ENCODE measurements at places on chromosomes 1 and 21.

- DNase-seq, result no peak
Observed at GRCh38 chr1:34824817-34825454, 32.1 kb downstream of the GJA4 start.

DNA sequence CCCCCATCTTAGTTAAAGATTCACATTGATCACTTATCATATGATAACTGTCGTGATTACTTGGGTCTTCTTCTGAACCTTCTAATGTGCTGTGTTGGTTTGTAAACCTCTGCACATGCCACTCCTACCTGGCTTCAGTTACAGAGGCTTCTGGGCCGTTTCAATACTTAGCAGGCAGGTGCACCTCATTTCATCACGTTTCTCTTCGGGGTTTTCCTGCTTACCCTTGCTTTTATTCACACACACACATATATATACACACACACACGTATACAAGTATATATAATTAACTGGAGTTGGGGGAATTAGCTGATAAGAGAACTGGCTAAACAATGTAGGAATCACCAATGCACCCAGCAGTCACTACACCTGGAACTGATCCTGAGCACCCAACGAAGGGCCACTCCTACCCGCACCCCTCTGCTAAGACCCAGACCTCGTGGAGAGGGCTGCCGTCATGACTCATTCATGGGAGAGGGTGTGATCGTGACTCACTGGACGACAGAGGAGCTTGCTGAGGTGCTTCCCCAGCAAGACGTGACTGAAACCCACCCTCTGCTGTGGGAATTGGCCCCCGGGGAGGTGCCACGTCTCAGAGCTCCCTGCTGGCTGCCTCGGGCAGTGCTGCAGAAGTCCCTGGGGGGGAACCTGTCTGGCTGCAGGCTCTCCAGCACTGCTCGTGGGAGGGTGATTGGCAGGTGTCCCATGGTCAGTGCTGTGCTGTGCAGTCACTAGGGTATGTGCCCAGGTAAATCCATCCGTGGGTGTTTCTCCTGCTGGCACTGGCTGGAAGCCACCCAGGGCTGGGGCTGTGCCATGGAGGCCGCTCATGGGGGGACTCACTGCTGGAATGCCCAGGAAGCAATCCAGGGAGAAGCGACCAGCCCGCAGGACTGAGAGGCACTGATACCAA is 166.6 kb downstream of the DYRK1A start:
- peak; percentile 73 for DNase-seq

DNA sequence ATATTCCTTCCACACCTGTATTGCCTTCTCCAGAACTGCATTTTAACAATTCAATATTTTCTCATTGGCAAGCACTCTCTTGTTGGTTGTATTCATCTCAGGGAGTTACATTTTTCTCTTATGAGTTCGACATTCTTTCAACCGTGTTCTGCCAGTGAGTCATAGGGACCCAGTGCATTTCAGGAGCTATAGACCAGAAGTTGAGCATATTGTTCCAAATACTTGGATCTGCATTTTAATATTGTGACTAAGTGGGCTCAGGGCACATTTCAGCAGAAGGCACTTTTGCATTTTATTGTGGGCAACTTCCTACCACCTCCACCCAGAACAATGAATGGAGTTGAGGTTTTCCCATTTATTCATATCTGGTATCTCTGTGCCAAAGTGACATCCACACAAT is 132.8 kb downstream of the TNFSF18 start:
- peak; percentile 95 for DNase-seq

DNA sequence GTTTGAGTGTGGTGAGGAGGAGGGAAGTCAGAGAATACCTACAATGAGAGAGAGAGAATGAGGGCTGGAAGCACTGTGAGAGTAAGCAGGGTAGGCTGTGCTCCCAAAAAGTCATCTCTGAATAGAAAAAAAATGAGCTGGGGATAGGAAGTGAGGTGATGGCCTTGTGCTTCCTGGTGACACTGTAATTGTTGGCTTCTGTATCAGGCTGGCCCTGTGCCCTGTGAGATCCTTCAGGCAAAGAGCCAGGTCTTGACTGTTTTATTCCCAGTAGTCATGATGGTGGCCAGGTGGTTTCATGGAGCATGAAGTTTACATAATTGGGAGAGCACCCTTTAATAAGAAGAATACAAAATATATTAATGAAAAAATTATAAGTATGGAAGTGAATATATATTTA is 20.4 kb upstream of the SPATA6 start:
- DNase-seq, result no peak

DNA sequence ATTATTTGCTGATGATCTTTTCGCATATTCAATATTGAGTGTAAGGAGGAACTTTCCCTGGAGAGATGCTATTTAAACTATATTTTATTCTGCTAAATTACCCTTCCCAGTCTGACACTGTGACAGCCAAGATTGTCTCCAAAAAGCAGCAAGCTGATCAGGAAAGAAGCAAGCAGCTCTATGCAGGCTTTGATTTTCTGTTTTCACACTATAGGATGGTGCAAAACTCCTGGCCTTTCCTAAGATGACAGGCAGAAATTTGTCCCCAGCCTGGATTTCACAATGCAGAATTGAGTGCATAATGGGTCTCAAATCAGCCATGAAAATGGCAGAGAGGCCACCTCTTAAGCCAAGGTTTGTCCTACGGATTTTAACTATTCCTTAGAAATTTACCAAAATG is 1.1 kb downstream of the SGIP1 start:
- no peak for DNase-seq

- peak; percentile 82 for DNase-seq
Observed at GRCh38 chr1:110209715-110210603, at the start of gene KCNC4. Gene KCNC4, plus strand, starts transcription at chr1:110210314. Its CDS starts 1,186 bp downstream, at chr1:110211500.

DNA sequence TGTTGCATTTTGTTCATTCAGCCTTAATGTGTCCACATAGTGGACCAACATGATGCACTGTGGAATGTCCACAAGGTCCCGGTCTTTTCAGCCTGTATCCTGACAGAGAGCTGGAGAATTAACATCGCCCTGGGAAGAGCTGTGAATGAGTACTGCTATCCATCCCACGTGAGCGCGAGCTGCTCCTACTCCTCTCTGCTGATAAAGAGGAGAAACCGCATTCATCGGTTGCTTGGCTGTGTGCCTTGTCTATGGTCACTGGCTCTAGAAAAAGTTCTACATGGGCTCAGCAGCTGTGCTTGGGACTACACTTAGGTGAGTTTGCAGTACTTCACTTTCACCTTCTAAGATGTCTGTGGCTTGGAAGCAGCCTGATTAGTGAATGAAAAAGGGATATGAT is 31.1 kb upstream of the IGSF5 start:
- no peak for DNase-seq

DNA sequence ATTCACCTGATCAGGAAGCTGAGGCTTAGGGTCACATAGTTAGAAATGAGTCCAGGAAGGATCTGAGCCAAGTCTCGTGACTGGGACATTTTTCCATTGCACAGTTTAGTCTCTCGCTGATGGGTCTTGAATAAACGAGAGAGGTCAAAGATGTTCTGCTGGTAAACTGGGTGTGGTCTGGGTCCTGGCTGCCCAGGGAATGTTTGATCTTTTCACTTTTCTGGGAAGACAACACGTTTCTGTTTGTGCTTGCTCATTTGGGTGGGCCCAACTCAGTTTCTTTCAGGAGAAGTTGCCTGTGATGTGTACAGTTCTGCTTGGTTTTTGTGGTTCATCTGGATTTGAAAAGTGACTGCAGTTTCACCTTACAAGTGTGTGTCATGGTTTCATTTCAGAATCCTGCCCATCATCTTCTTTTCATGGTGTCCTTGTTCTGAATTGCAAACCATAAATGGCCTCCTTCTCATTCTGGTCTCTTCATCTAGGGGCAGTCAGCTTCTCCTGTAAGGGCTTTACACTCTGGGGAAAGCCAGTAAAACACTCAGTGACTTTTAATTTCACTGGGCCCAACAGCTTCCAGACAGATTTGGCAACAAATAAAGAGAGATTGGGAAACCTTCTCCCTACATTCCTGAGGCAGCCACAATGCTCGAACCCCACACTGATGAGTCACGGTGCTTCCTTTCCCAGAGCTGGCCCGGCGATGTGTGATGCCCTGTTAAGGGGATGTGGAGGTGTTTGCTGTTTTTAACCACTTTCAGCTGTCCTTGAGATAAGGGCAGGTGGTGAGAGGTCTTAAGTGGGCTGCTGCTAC is 7.2 kb upstream of the TACSTD2 start:
- DNase-seq, result peak; percentile 97

DNA sequence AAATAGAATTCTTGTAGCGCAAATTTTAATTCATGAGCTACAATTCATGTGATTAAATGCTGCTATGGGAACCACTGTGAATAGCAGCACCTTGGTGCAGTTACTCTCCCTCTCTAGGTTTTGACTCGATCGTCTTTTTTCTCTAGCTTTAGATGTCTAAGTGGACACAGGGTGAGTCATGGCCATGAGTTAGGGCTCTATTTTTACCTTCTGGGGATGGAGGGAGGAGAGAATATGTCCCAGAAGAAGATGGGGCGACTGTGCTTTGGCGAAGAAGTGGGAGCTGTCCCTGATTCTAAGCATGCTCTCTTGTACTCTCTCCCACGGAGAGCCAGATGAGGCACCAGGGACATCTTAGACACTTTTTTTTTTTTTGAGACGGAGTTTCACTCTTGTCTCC is 1.6 kb upstream of the OR2B11 start:
- no peak for DNase-seq

DNA sequence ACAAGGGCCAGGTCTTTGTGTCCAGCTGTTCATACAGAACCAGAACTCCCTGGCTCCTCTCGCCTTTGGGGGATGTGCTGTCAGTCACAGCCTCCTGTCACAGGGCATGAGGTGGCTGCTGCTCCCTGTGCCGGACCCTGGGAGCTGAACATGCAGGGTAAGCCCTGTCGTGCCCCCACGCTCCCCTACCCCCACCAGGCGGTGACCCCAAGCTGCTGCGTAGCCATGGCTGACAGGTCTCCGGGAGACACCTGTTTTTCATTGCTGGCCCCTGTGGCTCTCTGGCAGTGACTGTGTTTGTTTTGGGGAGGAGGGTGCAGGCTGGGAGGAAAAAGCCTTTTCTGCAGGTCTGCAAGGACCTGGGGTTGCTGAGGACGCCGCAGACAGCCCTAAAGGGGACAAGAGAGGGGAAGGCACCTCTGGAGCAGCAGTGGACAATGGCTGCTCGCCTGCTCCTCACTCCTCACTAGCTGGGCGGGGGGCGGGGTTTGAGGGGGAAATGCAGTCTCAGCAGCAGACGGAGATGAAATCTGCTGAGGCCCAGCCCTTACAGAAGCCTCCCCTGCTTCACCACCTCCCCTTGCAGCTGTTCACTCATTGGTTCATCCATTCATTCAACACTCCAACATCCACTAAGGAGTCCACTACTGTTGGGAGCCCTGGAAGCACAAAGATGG is 81.4 kb downstream of the TRABD2B start:
- no peak for DNase-seq

DNA sequence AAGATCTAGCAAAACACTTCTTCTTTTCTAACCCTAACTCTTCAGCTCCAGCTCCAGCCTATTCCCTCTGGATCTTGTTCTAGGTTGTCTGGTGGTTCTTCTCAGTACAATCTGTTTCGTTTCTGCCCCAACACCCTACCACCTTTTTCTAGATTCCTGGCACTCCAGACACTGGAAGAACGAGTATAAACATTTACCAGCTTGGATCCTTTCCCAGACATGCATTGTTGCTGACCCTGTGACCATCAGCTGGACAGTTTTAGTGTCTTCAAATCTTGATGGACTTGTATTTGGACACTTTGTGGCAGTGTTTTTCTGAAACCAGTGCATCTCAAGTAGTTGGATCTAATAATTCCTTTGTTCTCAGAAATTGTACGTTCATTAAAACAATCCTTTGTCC is 30.6 kb upstream of the CACNA1E start:
- DNase-seq, result no peak

DNA sequence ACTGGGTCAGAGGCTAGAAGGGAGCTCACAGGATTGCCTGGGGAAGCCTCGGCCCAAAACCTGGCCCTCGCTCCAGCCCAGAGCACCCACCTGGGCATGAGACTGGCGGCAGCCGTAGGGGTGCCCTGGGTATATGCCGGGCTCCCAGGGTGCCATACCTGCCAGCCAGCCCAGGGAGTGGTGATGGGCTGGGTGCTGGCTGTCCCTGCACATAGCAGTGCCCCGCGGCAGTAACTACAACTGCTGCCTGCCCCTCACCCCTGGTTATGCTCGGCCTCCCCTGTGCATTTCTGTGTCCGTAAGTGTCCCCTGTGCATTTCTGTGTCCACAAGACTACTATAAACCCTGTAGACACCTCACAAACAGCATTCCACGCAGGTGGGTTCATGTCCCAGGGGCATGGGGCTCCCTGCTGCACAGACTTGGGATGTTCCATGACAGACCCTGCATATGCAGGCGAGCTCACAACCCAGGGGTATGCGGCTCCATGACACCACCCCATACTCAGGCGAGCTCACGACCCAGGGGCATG is 5.8 kb upstream of the SPATC1L start:
- no peak for DNase-seq

DNA sequence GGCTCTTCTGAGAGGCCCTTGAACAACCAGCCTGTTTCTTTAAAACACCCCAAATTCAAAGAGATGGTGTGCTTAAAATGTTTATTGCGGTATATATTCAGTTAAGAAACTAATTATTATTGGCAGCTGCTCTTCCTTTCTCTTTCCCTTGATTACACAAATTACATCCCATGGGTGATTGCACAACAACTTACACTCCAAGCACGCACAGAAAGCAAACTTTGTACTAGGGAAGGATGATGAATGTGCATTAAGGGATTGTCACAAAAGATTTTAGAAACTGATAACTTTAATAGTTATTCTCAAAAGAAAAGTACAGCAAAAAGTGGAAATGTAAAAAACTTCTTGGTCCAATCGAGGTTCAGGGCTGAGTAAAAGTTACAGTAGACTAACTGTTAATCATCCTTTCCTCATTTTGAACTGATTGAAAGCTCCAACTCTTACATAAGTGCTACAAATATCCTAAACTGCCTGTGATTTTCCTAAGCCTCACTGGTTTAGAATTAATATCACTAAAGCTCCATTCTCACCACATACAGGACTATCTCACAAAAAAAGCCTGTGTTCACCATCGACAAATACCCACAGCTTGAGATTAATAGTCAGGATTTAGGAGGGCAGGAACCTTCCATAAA is 153.4 kb downstream of the TTLL7 start:
- no peak for DNase-seq
